ENCODE measurements at places on chromosomes 11 and 22.
A peak's percentile ranks its signal among the peaks of the same experiment; 100 is the strongest.

GRCh38 chr11:29435421-29435820, 581.4 kb downstream of the KCNA4 start:
- DNase-seq: no peak

GRCh38 chr22:37369483-37369882, 57.8 kb downstream of the ELFN2 start:
- no peak for DNase-seq

- no peak for DNase-seq
These were observed 109.4 kb downstream of the MICAL2 start for GRCh38 chr11:12219757-12220156.

DNA sequence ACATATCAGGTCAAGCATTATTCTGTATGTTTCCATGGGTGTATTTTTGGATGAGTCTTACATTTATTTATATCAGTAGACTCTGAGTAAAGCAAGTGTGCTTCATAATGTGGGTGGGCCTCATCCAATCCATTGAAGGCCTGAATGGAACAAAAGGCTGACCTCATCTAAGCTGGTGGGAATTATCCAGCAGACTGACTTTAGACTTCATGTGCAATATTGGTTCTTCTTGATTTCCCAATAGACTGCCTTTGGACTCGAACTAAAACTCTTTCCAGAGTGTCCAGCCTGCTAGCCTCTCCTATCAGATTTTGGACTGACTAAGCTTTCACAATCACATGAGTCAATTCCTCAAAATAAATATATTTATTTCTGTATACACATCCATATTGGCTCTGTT, 116.2 kb downstream of the KIF18A start:
- peak; percentile 25 for DNase-seq

GRCh38 chr11:65060913-65061408, 2.6 kb upstream of the NAALADL1 start:
- peak; percentile 37 for DNase-seq

- no peak for DNase-seq
These were observed 197.6 kb upstream of the BLID start for GRCh38 chr11:122313581-122313980.

- no peak for DNase-seq
These were observed 10.7 kb upstream of the NAP1L4 start for GRCh38 chr11:3002871-3003270.

DNA sequence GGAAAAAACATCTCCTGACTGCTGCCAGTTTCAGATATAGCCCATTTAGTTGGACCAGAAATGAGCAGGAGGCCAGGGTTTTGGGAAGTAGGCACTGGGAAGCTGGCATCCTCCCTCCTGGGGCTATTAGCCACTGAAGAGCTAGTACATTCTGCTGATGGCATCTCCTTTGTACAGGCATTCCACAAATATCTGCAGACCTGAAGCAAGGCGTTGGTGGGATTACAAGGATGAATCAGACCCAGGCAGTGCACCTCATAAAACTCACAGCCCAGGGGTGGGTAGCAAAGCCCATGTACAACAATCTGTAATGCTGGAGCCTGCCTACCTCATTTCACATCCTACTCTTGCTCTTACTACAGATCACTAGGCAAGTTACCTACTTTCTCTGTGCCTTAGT, 27.5 kb upstream of the POU2AF1 start:
- no peak for DNase-seq

Data from fibroblast of villous mesenchyme (primary cell).